ENCODE measurements at places on chromosomes 7 and 10.

- no peak for DNase-seq
Observed at GRCh38 chr7:81676813-81677212, 93.0 kb downstream of the HGF start.

DNA sequence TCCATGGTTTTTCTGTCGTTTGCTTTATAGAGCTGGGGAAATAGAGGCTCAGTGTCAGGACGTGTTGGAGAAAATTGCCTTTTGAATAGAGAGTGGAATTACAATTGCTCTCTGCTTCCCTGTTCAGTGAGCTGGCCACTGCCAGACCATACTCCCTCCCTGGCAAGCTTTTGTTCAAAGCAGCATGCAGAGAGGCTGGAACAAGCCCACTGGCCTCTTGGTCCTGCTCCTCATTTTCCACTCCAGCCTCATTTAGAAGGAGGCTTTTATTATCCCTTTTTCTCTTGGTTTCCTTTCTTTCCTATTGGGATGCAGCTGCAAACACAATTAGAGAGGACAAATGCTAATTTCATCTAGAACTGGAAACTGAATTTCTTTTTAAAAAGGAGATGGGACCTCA, 302.2 kb upstream of the PODXL start:
- DNase-seq: no peak

- DNase-seq: no peak
Observed at GRCh38 chr7:101487105-101487458, 124.4 kb downstream of the COL26A1 start.

- DNase-seq: no peak
Observed at GRCh38 chr10:124497196-124497881, 35.7 kb downstream of the LHPP start.

GRCh38 chr10:71716426-71716825, 3.2 kb downstream of the C10orf105 start:
- no peak for DNase-seq

DNA sequence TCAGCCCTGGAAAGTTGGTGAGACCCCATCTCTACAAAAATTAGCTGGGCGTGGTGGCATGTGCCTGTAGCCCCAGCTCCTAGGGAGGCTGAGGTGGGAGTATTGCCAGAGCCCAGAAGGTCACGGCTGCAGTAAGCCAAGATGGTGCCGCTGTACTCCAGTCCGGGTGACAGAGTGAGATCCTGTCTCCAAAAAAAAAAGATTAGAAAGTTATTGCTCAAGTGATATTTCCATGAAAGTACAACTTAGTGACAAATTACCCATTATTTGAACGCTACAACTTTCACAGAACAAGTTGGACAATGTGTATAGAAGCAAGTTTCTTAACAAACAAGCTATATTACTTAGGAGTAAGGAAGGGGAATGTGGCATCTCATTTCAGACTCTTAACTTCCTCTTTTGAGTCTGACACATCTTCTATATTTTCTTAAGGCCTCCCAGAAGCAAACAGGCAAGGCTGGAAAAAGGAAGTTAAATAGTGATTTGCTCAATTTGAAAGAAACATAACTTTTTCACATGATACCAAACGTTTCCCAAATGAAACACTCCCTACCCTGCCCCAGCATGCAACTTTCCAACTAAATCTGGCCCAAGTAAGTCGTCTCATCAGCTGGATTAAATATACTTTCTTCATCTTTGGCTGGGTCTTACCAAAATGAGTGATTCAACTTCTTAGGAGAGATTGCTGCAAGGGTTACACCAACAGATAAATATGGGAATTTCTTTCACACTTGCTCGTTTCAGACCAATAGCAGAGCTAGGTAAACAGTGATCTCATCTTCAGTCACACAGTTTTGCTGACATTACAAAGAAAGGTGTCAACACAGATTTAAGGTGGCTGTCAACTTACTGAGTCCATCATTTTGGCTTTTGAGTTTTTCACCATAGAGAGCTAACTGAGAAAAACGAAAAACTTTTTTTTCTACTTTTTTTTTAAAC, 66.3 kb upstream of the KLF6 start:
- no peak for DNase-seq

GRCh38 chr7:12638851-12639456, 48.5 kb upstream of the ARL4A start:
- DNase-seq: no peak

- DNase-seq: no peak
Observed at GRCh38 chr10:43090664-43091063, 13.8 kb downstream of the RET start.

DNA sequence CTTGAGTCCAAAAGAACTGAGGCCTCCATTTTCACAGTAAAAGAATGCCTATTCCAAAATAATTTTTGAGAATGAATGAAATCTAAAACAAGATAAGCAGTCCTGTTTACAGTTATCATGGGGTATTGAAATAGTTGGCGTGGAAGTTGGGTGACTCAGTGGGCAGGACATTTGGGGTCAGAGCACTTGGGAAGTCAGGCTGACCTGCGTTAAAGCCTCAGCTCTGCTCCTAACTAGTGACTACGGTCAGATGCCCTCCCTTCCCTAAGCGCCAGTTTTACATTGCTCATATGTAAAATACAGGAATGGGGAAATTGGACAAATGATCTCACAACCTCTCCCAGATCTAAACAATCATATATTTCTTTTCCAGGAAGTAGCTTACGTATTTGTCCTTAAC, 2.3 kb upstream of the PAPSS2 start:
- no peak for DNase-seq

GRCh38 chr7:94481279-94481678, 28.3 kb upstream of the CASD1 start:
- DNase-seq: no peak

DNA sequence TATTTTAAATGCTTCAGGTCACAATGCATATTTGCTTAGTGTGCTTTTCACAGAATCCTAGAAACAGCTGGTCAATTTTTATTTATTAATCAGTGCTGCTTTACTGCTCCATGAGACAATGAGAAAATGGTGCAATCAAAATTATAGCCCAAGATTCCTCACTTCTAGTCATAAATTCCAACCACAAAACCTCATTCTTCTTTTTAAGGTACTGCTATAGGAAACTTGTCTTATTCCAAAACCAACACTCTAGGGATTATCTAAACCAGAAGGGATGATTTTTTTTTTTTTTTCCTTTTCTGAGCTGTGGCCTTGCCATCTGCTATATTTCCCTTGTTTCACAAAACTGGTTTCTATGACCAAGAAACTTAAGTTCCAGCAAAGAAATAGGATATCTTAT, 64.0 kb upstream of the SEMA3A start:
- no peak for DNase-seq

- no peak for DNase-seq
Observed at GRCh38 chr10:129511758-129512157, 44.7 kb downstream of the MGMT start.

- no peak for DNase-seq
Observed at GRCh38 chr7:15419596-15419995, 142.2 kb downstream of the AGMO start.

GRCh38 chr7:7180725-7181449, 1.5 kb upstream of the C1GALT1 start:
- no peak for DNase-seq

- DNase-seq: peak; percentile 6
Observed at GRCh38 chr10:79487296-79488194, 24.8 kb upstream of the EIF5AL1 start.

- DNase-seq: no peak
Observed at GRCh38 chr7:77933394-77933793, 134.8 kb downstream of the PHTF2 start.

DNA sequence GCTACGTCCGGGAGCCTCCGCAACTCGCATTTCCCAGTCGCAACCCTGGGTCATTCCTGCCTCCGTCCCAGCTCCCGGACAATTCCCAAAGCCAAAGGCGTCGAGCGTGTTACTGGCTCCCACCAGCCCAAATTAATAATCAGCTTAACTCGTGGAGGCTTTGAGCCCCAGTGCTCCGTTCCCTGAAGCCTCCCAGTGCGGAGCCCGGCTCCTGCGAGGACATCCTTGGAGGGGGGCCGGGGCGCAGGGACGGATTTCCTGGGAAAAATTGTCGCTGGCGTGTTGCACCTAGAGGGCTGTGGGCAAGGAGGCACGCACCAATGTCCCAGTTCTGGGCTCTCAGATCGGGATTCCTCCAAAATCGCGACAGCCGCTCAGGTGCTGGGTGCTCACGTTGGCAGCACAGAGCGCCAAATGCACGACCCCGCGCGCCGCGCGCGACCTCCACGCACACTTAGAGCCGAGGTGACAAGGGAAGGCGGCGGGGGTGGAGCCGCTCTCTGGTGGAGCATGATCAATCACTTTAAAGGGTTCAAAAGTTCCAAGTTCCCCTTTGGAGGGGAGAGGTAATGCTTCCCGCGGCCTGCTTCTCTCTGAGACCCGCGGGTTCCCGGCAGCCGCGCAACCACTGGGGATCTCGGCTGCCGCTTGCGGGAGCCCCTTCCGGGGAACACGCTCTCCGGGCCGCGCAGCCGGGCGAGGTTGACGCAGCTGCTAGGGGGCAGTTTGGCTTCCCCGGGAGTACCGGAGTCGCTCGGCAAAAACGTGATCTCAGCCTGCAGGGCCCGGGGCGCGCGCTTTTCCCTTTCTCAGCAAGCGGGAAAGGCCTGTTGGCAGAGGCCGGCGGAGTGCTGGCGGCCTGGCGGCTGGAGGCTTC, 25.5 kb downstream of the SKIDA1 start:
- DNase-seq: no peak

GRCh38 chr7:67918158-67918557, 921.5 kb downstream of the TYW1 start:
- DNase-seq: no peak

GRCh38 chr7:1638215-1638661, 31.8 kb upstream of the ELFN1 start:
- DNase-seq: no peak

- no peak for DNase-seq
Observed at GRCh38 chr7:128937271-128937646, 468 bp upstream of the IRF5 start.

DNA sequence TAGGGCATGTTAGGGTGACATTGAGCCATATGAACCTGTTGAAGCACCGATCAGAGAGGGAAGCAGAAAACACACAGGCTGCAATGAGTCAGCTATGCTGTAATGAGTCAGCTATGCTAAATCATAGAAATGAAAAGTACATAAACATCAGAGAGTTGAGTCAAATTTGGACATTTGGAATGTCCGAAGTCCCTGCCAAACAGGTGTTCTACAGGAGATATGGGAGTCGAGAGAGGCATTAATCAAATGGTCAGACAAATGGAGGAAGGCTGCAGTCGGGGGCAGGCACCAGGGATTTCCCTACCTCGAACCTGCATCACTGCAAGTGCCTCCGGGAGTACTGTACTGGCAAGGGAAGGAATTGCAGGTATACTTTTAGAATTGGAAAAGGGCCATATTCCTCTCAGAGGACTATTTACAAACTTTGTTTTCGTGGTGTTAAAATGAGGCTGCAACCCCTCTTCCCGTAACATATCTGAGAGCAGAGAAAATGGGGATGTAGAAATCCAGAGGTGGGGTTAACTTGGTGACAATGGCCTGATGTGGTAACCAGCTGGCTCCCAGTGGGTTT, 8.8 kb upstream of the ZC3HAV1 start:
- no peak for DNase-seq

DNA sequence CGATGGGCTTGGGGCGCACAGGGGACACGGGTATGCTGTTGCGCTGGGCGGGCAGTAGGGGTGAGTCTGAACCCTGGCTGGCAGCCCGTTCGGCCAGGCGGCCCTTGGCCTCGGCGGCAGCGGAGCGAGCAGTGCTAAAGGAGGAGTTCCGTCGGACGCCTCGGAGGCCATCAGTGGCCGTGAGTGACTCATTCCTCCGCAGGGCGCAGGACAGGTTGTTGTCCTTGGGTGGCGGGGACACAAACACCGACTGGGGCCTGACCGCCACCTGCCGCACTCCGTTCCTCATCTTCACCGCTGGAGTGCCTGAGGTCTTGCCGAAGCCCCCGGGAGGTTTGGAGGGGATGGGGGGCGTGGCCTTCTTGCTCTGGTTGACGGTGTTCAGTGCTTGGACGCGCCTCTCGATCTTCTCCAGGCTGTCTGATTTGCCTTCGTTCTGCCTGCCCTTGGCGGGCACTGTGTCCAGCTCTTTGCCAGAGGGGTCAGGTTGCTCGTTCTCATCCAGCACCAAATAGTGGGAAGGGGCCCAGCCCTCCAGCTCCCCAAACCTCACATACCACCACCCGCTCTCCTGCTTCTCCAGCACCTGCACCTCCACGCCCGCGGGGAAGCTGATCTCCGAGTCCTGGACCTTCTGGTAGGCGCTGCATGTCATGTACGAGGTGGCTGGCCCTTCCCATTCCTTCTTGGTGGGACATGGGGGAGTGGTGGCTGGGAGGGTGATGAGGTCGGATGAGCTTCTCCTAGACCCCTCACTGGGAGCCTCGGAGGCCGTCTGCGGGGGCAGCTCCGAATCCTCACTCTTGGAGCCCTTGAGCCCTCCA, 108.7 kb downstream of the NEURL1 start:
- no peak for DNase-seq

DNA sequence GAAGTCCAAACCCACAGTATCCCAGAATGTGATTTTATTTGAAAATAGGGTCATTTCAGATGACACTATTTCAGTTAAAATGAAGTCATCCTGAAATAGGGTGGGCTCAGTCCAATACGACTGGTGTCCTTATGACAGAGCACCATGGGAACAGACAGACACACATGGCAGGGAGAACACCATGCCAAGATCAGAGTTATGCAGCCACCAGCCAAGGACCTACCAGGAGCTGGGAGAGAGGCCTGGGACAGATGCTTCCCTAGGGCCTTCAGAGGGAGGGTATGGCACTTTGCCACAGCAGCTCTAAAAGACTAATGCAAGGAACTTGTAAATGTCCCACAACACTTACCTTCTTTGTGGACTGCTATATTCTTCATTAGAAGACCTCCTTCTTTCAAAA, 226.5 kb downstream of the NEBL start:
- DNase-seq: no peak

DNA sequence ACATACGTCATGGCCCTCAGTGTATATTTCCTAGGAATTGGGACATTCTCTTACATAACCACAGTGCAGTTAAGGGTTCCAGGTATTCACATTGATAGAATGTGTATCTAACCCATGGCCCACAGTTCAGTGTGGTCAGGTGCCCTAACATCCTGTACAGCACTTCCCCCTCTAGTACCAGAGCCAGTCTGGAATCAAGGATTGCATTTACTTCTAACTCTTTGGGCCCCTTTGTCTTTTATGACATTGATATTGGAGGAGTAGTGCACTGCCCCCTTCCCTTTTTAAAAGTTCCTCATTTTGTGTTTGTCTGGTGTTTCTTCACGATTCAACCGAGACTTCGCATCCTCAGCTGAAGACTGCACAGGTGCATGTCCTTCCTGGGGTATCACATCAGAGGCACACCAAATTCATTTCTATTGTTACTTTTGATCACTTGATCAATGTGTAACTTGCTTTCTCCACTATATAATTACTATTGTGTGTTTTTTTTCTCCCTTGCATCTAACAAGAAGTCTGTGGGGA, 22.4 kb upstream of the NPFFR1 start:
- no peak for DNase-seq

DNA sequence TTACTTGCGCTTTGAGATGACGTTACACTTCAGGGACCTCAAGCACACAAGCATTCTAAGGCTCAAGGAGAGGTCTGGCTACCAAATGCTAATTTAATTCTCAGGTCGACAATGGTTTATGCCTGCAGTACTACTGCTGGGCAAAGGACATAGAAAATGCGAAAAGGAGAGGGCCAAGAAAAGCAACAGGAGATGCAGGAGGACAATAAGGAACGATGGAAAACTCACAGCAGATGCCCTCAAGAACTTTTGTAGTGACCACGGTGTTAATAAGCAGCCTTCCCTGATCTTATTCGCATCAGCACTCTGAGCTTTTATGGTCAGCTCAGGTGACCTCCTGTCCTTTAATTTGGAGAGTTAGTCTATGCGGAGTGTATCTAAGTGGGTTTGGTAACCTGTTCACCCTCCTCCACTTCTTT, 146.3 kb downstream of the GPR85 start:
- DNase-seq: peak; percentile 81

- DNase-seq: no peak
Observed at GRCh38 chr7:97001656-97002554, 3.4 kb upstream of the DLX6 start.

All from NCI-H187 (cell line).